ENCODE measurements at places on chromosomes 7 and 10. TPM values are rescaled to one million over a fixed set of nuclear protein-coding genes. Genes with fewer than 3 reads are reported as not detected.

GRCh38 chr10:7444551-7445121 lies 33.8 kb upstream of the SFMBT2 start:
- no peak for DNase-seq

DNA sequence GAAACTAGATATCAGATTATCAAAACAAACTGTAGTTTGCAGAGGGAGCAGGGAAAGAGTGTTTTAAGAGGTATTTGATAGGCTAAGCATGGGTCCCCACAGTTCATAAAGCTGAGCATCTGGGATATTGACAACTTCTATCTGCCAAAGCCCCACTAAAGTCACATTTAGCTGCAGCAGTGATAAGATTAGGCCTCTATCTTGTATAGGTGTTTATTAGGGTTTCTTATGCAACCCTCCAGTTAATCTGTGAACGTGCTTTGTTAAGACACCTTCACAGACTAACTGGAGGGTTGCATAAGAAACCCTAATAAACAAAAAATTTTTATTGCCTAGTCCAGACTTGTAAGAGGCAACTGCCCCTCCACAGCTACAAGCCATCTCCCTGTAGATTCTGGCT lies 78.0 kb downstream of the CYP51A1 start:
- no peak for DNase-seq

DNA sequence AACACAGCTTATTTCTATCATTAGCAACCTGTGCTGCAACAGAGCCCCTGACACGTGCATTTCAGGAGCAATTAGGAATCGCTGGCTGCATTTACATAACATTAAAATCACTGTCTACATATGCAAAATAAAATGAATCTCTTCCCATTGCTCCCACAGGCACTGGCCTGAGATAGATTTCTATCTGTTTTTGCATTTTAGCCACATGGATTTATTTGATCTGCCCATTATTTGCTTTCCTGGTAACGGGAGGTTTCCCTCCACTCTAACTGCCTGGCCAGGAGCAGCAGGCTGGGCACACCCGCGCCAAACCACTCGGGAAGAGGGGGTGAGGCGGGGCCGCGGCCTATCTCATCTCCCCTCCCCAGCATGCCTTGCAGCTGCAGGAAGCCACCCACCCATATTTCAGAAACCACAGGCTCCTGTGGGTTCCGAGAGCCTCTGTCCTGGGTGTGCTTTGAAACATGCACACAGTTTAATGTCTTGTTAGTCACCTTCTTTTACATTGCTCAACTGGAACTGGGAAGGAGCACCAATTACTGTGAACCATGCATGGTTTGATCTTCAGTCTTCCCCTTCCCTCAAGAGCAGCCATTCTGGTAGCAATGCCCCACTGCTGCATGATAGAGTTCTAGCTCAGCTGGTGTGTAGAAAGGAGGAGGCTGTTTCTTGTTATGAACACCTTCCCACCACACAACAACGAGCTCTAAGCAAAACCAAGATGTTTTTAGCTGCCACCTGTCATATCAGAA lies 37.7 kb upstream of the IKZF1 start:
- DNase-seq: no peak

- no peak for DNase-seq
These were observed 84.1 kb downstream of the CPXM2 start for GRCh38 chr10:123807444-123808035.

DNA sequence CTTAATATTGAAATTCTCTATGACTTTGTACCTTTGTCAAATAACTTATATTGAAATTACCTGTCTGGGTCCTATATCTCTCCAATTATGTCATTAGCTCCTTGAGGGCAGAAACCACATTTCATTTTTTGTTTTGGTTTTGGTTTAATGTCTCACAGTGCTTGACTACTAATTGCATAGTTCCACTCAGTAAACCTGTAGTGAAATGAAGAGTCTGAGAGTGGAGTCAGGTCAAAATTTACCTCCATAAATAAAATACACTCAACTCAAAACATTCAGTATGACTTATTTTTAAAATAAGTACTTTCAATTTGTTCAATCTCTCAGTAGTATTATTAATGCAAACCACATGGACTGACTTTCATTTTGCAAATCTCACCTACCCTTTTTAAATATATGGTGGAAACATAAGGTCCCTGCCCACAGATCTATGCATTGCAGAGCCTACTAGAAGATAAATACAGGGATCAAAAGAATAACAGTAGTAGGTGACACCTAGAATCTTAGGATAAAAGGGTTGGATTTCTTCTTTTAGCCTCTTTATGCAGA lies 32.5 kb downstream of the PDE1C start:
- DNase-seq: no peak

The TMEM213 gene
- not detected for polyA plus RNA-seq

The GIMAP8 gene
- not detected for polyA plus RNA-seq

All from BJ (cell line).